Islet precursor cell (in vitro differentiated cells): ENCODE measurements at places on chromosomes 1 and 21.

DNA sequence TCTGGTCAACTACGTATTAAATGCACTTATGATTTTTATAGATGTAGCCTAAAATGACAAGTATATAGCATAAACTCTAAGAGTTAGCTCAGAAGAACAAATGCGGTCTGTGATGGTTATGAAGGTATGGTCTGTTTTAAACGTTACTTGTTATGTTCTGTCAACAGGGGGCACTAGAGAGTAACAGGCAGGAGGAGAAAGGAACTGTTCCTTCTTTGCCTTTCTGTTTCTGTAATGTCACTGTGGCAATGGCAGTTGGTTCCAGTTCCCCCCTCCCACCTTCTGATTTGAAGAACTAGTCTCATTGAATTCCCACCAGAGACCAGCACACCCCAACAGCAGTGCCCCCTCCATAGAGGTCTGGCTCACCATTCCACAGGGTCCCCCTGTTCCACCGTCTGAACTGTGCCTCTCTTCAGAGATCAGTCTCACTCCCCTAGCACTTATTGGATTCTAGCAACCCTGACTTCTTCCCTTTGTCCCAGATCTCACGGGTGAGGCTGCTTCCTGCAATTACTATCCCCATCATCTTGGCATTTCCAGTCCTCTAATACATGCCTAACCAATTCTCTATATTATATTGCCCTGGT is 14.0 kb downstream of the KRTAP24-1 start:
- DNase-seq, result no peak

- no peak for DNase-seq
Measured at GRCh38 chr1:183000167-183000962, 22.9 kb upstream of the LAMC1 start.

DNA sequence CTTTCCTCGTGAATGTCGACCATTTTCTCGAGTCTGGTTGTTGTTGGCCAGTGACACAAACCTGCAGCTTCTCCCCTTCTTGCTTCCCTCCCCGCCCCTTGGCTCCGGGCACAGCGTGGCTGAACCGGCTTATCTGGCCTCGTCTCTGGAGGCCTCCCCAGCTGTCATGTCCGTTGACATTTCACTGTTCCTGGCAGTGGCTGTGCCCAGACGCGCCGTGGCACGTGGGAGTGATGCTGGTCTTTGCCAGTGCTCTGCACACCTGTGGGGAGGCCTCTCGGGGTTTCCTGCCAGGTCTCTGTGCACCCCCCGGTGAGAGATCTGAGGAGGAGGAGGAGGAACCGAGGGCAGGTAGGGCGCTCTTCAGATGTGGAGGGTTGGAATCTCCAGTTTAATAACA is 23.7 kb downstream of the SKI start:
- no peak for DNase-seq

DNA sequence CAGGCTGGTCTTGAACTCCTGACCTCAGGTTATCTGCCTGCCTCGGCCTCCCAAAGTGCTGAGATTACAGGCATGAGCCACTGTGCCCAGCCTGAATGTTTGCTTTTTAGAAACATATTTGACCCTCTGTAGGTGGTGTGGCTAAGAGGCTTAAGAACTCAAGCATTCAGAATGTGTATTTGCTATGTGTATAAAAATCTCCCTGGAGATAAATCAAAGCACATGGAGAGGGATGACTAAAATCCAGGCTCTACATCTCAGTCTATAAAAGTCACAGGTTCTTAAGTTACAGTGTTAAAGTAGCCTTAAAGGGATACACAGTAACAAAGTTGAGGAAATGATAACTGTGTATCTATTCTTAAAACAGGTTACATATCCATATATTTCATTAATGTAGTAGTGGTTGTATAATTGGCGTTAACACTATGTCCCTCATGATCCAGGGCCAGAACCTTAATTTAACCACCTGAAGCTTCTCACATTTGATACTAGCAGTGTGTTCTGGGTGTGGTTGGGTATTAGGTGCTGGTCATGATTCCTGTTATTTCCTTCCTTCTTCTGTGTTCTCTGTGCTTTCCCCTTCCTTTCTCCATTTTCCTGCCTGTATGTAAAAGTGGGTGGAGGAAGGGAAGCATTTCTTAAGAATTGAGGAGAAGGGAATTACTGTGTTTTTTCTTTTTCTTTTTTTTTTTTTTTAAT is 16.2 kb downstream of the GIPC2 start:
- DNase-seq, result no peak

GRCh38 chr1:234604495-234605398 is 5.2 kb downstream of the IRF2BP2 start:
- no peak for DNase-seq

GRCh38 chr1:11752359-11753088 is 9.5 kb upstream of the C1orf167 start:
- DNase-seq, result peak; percentile 87

DNA sequence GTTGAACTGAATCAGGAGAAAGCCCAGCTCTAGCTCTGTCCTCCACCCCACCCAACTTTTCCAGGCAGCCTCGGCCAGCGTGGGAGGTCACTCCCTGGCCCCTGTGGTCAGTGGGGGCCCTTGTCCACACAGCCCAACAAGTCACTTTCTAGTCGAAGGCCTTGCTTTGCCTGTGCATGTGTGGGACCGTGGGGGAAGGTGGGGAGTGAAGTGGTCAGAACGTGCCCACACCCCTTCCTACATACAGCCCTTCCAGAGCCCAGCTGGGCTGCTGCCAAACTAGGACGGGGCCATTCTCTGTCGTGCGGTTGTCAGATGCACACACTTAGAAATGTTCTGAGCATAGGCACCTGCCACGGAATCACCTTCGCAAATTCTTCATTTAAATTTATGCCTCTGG is 18.0 kb downstream of the FAAP20 start:
- no peak for DNase-seq

GRCh38 chr1:47871799-47872353 is 125.3 kb downstream of the TRABD2B start:
- peak; percentile 82 for DNase-seq

DNA sequence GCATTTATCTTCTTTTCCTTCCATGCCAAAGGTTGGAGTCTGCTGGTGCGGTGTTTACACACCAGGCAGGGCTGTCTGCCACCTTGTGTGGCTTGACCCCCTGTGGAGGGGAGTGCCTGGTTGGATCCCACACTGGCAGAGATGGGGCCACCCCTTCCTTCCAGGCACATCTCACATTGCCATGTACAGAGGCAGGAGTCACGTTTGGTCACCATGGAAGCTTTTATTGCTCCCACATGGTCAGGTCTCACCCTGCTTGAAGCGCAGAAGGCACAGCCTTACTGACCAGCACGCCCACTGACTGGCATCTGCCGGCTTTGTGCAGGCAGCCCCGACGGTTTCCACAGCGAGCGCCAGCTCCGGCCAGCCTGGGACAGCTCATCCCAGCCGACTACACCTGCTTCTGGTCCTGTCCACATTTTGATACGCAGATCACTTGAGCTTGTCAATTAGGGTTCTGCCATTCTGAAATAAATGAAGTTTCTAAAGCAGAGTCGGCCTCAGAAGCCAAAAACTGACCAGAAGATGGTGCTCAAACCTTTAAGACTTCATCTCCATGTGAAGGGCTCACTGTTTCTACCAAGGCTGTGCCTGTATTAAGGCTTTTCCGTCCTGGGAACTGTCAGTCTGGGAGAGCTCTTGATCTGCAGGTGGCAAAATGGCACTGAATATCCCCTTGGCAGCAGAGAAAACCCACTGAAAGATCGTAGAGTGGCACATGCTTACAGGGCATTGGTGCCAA is 35.6 kb upstream of the EPHA8 start:
- no peak for DNase-seq

DNA sequence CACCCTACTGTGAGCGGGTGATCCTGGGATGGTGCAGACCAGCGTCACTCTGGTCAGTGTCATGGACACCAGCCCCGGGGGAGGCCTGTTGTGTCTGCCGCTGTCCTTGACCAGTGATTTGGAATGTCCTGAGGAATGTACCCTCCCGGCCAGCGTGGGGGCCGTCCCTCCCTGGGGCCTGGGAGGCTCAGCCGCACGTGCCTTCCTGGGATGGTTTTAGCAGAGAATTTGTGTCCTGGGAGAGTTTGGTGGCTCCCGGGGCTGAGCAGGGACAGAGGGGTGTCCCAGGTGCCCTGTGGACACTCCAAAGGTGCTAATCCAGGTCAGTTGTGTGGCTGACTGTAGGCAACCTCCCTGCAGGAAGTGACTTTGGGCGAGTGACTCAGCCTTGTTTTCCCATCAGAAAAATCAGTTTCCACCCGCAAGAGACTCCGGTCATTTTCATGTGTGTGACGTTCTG is 6.2 kb downstream of the ARHGEF16 start:
- peak; percentile 93 for DNase-seq
